Activated CD4-positive, alpha-beta memory T cell treated with anti-CD3 and anti-CD28 coated beads for 36 hours (primary cell): ENCODE measurements at places on chromosomes 1 and 21. TPM values are rescaled to one million over a fixed set of nuclear protein-coding genes. Genes with fewer than 3 reads are reported as not detected.

- peaks cover 57% of the 10 kb centered on the region for H3K4me1 ChIP-seq
- DNase-seq = no peak
- no peak overlapping the region for H3K27ac ChIP-seq
- H3K4me3 ChIP-seq = no peak overlapping the region
- peaks cover 14% of the 10 kb centered on the region for H3K36me3 ChIP-seq
Observed at GRCh38 chr1:8398677-8399076, 80.8 kb downstream of the SLC45A1 start.

- peaks cover 49% of the 10 kb centered on the region for H3K4me1 ChIP-seq
- H3K27me3 ChIP-seq = no peaks in the 10 kb centered on the region
- H3K4me3 ChIP-seq = no peak overlapping the region
- no peaks in the 10 kb centered on the region for H3K36me3 ChIP-seq
- H3K27ac ChIP-seq = no peak overlapping the region
- peak; percentile 51 for DNase-seq
Observed at GRCh38 chr1:101108111-101108500, 82.5 kb upstream of the DPH5 start.

GRCh38 chr1:174262349-174263241 lies 103.3 kb downstream of the RABGAP1L start:
- no peak overlapping the region for H3K4me3 ChIP-seq
- no peak for DNase-seq
- H3K27ac ChIP-seq = no peak overlapping the region
- no peaks in the 10 kb centered on the region for H3K36me3 ChIP-seq
- no peaks in the 10 kb centered on the region for H3K27me3 ChIP-seq

KPRP gene
- total RNA-seq = not detected
